CD14-positive monocyte (primary cell): ENCODE measurements at places on chromosomes 7 and 10.
A peak's percentile ranks its signal among the peaks of the same experiment; 100 is the strongest.

DNA sequence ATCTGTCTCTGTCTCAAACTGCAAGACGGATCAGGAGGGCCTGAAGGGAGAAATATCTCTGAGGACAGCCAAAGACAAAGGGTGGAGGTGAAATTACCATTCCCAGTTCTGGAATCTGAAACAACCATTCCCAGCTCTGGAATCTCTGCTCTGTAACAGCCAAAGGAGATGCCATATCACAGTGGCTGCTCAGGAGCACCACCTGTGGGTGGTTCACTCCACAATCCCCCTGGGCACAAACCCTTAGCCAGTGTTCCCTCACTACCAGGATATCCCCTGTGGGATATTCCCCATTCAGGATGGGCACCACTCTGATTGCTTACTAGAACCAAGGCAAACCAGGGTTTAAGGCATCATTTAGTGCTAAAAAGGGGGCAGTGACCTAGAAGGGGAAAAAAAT, 199.0 kb downstream of the HTR7 start:
- no peak for DNase-seq

DNA sequence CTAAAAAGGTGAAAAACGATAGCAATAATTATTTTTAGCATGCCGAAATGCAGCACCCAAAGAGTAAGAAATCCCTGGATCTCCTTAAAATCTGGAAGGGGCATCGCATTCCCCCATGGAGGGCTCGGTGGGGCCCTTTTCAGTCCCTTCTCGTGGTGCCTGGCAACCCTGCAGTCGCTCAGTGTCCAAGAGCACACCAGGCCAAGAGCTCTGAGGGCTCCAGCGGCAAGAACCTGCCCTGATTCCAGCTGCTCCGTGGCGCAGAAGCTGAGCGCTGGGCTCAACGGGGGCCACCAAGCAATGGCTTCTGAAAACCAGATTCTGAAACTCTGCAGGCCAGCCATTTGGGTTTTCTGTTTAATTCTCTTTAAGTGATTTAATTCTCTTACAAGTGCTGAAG, 131.2 kb downstream of the PRKAG2 start:
- no peak for DNase-seq

GRCh38 chr10:59006511-59007306, 169.7 kb upstream of the PHYHIPL start:
- no peak for DNase-seq

DNA sequence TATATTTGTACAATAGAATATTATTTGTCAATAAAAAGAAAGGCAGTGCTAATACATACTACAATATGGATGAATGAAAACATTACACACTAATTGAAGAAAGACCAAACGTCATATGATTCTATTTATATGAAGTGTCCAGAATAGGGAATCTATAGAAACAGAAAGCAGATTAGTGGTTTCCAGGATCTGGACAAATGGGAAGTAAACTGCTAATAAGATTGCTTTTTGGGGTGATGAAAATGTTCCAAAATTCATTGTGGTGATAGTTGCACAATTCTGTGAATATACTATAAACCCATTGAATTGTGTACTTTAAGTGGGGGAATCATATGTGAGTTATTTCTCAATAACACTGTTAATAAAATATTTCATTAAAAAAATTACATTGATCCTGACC, 78.2 kb upstream of the IFRD1 start:
- no peak for DNase-seq

GRCh38 chr10:100781145-100781665, 35.8 kb downstream of the PAX2 start:
- no peak for DNase-seq

DNA sequence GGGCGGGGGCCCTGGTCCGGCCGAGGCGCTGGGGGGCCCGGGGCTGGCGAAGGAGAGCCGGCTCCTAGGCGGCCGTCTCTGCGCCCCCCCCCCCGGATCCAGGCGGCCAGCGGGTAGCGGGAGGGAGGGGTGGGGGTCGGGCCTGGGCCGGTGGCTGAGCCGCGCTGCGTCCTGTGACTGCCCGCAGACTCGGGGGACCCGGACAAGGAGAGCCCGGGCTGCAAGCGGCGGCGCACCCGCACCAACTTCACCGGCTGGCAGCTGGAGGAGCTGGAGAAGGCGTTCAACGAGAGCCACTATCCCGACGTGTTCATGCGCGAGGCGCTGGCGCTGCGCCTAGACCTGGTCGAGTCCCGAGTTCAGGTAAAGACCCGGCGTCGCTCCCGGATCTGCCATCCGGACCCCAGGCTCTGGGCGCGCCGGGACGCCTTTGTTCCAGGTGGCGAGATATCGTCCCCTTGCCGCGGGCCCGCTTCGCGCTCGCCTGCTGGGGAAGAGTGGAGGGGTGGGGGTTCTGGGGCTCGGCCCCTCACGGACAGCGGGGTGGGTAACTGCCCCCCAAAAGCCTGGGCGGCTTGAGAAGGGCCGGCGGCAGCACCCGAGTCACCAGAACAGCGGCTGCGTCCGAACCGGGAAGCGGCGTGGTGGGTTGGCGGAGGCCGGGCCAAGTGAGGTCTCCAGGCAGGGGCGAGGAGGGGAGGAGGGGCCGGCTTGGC, 819 bp downstream of the UNCX start:
- DNase-seq, result no peak

GRCh38 chr10:93039721-93040120, 20.9 kb upstream of the CYP26C1 start:
- no peak for DNase-seq

DNA sequence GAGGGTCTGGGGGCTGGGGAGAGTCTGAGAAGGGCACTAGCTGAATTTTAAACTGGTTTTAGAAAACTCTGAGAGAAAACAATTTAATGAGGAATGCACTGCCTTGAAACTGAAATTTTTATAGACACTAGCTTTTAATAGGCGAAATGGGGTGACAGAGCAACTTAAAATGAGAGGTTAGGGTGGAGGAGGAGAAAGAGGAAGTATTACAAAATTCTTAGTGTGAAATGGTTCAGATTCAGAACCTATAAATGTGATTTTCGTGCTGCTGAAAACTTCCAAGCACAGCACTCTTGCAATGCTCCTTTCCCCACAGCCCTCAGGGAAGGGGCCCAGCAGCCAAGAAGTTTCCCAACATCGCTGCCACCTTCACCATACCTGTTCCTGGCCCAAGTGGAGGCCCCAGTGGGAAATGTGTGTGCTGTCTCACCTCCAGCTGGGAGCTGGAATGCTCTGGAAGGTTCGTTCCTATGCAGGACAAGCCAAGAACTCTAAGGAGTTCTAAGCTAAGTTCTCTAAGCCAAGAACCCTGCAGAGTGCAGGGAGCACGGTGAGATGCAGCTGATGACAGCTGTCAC, 60.0 kb downstream of the ATXN7L1 start:
- DNase-seq, result peak; percentile 44

GRCh38 chr7:108059526-108059925, 56.6 kb upstream of the LAMB1 start:
- DNase-seq, result no peak

DNA sequence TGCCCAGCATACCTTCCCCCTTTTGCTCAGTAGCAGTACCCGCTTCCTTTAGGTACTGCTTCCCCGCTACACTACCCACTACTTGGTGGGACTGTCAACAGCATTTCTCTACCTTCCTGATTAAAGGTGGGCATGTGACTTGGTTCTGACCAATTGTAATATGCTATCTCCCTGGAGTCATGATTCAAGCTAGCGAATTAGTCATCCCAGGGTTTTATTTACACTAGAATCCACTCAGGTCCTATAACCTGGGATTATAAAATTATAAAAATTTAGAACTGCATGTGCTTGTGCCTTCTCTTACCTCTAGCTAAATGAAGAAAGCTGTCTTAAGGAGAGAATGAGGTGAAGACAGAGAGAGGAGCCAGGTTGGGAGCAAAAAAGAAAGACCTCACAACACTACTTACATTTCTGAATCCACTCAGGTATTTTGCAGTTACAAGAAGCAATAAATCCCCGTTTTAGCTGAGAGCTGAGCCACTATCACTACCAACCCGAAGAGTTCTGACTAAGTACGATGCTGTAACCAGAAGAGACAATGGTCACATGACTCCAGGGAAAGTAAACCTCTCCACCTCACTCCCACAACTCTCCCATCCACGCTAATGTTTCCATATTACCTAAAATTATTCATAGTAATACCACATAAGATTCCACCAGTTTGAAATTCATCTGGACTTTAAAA, 9.7 kb downstream of the GBX1 start:
- no peak for DNase-seq

DNA sequence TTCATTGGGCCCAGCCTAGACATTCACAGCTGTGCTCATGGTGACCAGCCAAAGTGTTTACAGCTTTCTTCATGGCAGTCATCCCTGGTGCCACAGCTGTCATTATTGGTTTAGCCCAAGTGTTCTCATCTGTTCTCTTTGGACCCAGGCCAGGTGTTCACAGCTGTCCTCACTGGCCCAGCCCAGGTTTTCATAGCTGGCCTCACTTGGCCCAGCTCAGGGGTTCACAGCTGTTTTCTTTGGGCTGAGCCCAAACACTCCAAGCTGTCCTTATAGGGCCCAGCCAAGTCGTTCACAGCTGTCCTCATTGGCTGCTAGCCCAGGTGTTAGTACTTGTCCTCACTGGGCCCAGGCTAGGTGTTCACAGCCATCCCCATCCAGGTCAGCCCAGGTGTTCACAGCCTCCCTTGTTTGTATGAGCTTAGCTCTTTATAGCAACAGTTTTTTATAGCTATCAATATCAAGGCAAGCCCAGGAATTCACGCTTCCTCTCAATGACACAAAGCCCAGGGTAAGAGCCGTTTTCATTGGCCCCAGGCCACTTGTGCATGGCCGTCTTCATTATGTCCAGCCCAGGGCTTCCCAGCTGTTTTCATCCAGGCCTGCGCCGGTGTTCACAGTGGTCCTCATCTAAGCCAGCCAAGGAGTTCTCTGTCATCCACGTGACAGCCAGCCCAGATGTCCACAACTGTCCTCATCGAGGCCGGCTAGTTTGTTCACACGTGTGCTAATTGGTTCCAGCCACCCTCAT, 11.6 kb downstream of the FRG2B start:
- no peak for DNase-seq

DNA sequence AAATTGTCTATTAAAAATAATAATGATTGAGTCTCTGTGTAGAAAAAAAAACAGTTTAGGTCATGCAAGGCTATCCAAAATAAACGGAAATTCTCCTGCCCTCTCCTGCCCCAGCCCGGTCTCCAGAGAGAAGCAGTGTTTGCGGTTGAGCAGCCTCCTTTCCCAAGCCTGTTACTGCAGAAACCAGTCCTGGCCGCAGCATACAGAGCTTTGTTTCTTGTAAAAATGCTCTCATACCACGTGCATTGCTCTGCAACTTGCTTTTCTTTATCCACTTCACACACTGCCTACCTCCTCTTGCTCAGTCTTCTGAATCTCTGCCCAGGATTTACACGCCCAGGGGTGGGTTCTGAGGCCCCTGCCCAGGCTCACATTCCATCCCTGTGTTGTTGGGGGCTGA, 34.4 kb upstream of the CUL1 start:
- DNase-seq, result no peak

- DNase-seq, result no peak
Measured at GRCh38 chr10:88830643-88831268, 20.9 kb downstream of the ANKRD22 start.

DNA sequence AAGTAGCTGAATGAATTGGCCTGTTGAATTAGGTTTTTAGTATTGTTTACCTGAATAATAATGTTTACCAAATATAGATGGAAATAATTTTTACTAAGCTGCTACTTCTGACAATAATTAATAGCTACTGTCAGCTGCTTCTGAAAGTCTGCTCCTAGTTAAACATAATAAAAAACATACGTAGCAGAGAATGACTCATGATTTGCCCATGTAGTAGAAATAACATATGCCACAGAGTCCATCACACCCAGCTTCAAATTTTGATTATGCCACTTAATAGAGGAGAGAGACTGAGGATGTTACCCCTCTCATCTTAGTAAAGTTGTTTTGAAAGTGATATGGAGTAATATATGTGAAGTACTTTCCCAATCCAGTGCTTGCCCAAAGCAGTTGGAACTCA, 57.6 kb upstream of the MDFIC start:
- DNase-seq, result no peak

DNA sequence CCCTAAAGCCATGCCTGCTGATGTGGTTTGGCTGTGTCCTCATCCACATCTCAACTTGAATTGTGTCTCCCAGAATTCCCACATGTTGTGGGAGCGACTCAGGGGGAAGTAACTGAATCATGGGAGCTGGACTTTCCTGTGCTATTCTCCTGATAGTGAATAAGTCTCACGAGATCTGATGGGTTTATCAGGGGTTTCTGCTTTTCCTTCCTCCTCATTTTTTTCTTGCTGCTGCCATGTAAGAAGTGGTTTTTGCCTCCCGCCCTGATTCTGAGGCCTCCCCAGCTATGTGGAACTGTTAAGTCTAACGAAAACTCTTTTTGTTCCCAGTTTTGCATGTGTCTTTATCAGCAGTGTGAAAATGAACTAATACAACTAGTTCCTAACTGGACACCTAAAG, 11.8 kb downstream of the MACROH2A2 start:
- no peak for DNase-seq

DNA sequence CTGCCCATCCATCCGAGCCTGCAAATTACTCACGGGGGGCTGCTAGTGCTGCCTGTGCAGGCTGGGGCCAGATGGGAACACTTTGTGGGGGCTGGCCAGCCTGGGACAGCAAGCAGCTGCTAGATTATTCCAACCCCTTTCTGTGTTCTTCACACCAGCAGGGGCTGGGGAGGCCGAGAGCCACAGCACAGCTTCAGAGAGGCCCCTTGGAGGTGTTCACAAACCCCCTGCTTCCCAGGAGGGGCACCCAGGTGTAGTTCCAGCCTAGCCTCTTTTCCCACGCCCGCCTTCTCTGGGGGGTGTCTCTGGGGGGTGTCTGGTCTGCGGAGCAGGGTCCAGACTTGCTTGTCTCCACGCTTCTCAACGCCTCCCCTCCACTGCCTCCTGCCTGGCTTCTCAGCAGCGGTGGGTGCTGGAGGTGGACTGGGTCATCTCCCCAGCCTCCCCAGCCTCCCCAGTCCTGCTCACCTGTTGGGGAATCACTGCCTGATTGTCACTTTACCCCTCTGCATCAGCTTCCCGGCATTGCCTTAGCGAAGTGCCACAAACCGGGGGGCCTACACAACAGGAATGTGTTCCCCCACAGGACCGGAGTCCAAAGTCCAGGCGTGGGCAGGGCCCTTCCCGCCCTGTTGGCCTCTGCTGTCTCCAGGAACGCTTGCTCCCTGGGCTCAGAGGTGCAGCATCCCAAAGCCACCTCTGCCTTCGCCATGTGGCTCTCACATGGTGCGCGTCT, 74.0 kb upstream of the EN2 start:
- DNase-seq, result no peak

DNA sequence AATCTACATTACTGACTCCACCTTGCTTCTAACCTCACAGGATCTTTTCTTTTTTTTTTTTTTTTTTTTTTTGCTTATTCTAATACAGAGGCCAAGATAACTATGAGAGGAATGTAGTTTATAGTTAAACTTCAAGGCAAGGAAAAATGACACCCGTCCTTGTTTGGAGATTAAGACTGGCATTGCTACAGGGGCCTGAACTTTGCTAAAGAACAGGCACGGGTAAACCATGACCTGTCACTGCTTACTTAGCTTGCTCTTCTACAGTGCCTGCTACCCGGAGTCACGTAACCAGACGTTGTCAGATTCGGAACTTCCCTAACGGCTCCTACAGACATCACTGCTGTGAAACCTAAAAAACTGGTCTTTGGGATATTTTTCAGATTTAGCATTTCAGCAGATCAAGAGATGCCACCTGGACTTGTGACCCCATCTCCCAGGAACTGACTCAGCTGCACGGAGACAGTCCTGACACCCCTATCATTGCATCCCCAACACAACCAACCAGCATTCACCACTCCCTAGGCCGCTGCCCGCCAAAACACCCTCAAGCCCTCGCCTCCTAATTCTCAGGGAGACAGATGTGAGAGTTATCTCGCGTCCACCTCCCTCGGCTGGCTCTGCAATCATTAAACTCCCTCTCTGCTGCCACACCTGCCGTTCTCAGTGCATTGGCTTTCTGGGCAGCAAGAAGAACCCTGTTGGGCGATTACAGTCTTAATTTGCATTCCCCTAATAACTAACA, 27.5 kb downstream of the MAD1L1 start:
- DNase-seq, result no peak
